Stomach (tissue), 19 donors: ENCODE measurements at places on chromosomes 3 and 15. TPM values are rescaled to one million over a fixed set of nuclear protein-coding genes. Genes with fewer than 3 reads are reported as not detected.
A peak's percentile ranks its signal among the peaks of the same experiment; 100 is the strongest.

DNA sequence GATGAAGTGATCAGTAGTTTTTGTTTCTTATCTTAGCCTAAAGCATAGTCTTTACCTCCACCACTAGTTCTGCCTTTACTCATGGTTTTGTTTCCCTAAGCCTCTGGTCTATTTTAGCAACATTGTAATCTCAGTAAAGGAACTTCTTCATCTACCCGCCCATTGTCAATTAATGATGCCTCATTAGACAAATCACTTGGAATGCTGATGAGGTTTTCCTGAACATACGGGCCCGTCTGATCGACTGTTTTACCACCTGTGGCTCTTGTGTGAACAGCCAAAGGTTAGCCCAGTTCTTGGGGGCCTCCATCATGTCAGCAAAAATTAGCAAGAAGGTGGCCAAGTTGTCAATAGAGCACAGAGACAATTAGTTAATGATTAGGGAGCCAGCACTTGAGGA lies 470.1 kb upstream of the ARRDC4 start:
- no peak for DNase-seq

GRCh38 chr3:60633644-60634043 lies 617.6 kb downstream of the FHIT start:
- DNase-seq: no peak

DNA sequence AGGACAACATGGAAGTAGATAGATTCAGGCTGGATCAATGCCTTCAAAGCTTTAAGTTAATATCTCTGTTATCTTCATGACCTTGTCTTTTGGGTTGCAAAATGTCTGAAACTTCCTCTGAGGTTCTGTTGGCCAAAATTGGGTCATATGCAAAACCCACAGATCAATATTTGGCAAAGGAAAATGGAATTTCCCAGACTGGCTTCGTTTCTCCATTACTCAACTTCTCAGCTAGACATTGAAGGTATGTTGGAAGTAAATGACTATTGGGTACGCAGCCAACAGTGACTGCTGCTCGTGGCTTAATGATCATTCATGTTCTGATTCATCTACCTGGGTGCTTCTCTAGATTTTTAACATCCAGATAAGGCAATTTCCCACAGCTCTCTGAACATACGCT lies 675.4 kb upstream of the SGO1 start:
- no peak for DNase-seq

The CPNE9 gene
- not detected for total RNA-seq

DNA sequence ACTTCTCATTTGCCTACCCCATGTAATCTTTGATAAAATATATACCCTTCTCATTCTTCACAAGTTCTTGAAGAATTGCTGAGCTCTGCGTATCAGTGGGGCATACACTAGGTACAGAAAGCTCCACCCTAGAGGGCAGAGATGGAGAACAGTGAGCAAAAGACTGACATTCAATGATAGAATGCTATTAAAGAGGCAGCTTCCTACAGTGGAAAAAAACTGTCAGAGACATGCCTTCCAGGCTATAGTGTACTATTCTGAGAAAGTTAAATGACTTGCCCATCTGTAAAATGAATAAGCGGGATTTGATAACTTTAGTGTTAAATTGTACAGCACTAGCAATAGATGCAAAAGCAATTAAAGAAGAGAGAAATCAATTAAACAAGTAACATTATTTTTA lies 172.8 kb downstream of the SUCNR1 start:
- DNase-seq: no peak

The CHRM5 gene
- total RNA-seq: not detected

The IRAK2 gene
- total RNA-seq: 0.45 TPM

The PDE8A gene
- 22.2 TPM for total RNA-seq

DNA sequence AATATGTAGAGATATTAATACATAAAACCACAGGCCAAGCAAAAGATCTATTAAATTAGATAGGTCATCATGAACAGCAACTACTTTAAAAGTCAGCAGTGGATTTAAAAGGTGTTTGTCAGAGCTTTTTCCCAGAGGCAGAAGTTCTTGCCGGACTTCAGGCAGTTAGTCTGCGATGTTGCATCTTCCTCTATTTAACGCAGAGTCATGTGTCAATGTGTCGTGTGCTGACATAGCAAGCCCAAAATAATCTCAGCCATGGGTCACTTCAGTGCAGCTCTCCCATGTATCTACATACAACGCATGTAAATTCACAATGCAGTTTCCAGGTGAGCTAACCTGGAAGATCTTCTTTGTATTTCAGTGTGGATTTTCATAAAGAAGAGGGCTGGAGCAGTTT lies 8.0 kb upstream of the TMEM212 start:
- no peak for DNase-seq

GRCh38 chr3:13594991-13595421 lies 46.1 kb downstream of the FBLN2 start:
- no peak for DNase-seq

The GOLGA8S gene
- 0.58 TPM for total RNA-seq

The LIPC gene
- 0.58 TPM for total RNA-seq

DNA sequence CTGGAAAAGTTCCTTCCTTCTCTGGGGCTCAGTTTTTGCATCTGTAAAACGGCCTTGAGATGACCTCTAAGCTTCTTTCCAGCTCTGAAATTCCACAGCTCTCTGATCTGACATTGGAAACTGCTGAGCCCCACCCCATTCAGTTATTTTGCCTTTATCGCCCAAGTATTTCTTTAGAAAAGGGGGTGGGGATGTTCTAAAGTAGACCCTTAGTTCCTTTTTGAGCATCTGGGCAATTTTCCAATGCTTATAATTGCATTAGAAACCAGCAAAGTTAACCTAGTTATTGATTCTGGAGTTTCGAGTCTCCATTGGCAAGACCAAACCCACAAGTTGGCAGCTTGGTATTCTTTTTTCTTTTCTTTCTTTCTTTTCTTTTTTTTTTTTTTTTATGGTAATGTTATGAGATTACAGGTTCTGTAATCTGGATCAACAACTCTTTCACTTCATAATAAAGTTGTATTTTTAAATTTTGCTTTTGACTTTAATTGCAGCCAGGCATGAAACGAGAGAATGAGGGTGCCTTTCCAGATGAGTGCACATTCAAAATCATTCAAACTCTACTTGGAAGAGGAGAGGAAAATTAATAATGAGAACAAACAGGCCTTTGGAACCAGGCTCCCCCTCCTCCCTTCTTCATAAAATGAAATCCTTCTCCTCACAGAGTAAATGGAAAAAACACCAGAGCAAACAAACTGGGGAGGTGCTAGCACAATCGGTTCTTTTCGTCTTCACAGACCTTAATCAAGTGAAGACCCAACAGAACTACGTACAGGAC lies 76.8 kb upstream of the LRIG1 start:
- no peak for DNase-seq

DNA sequence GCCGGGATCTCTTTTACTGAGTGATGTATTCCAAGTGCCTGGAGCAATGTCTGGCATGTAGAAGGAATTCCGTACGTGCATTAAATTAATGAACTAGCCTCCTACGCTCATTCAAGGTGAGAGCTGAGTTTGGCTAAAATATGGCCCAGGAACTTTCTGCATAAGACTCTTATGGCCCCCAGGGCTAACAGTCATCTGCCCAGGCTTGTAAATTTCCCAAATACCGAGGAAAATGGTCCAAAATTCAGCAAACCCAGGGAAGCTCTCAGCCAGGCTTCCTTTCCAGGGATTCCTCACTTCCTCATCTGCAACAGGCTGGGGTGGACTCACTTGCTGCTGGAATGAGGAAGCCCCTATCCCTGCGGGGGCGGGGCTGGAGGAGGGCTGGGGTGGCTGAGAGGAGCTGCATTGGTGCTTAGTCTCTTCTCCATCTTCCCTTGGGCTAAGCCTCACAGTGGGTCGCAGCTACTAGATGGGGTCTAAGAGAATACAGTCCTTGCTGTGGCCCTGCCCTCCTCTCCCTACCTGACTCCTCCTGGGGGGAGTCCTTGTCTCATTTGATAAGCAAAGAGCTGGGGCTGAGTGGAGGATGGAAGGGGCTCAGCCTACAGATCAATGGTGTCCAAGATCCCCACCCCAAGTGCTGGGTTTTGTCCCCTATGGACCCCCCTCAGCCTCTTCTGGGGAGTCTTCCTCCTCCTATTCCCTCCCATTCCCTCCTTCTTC lies 28.5 kb upstream of the APOD start:
- DNase-seq: peak; percentile 21

The GPR149 gene
- not detected for total RNA-seq

- DNase-seq: no peak
These were observed 175.0 kb downstream of the PDZRN3 start for GRCh38 chr3:73449774-73450173.

- DNase-seq: no peak
These were observed 82.1 kb downstream of the MYO1E start for GRCh38 chr15:59290295-59291212.

DNA sequence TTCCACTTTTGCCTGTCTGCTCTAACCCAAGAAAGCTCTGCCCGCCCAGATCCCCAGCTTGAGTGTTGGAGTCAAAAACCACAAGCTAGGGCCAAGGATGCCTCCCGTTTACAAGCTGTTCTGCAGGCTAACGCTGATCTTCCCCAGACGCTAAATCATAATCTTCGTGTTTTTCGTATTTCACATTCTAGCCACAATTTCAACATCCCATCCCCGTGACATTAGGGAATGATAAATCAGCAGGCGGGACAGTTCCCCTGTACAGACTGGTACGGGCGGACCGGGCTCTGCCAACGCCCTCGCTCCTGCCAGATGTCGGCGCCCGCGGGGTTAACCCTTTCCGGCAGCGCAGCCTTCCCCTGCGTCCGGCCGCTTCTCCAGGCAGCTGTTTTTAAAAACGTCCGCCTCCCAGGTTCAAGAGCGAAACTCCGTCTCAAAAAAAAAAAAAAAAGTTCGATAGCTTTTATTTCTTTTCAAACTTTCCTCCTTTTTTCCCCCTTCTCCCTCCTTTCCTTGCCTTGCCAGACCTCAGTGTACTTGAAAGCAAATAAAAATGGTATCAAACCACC lies 81.0 kb upstream of the BNC1 start:
- peak; percentile 65 for DNase-seq

GRCh38 chr3:25658836-25659235 lies 5.9 kb downstream of the TOP2B start:
- no peak for DNase-seq

DNA sequence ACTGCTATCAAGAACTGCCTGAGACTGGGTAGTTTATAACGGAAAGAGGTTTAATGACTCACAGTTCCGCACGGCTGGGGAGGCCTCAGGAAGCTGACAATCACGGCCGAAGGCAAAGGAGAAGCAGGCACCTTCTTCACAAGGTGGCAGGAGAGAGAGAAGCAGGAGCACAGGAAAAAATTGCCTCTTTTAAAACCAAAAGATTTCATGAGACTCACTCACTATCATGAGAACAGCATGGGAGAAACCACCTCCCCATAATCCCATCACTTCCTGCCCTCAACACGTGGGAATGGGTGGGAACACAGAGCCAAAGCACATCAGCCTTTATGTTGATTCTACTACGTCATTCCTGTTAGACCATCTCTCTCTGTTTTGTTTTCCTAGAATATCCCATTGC lies 650.9 kb upstream of the SEMA6D start:
- no peak for DNase-seq

The ZNF662 gene
- total RNA-seq: 3.8 TPM

The ATP2B2 gene
- total RNA-seq: not detected

- DNase-seq: no peak
These were observed 353.6 kb downstream of the SHQ1 start for GRCh38 chr3:72494626-72495025.

GRCh38 chr3:105137911-105138310 lies 228.8 kb upstream of the ALCAM start:
- no peak for DNase-seq

DNA sequence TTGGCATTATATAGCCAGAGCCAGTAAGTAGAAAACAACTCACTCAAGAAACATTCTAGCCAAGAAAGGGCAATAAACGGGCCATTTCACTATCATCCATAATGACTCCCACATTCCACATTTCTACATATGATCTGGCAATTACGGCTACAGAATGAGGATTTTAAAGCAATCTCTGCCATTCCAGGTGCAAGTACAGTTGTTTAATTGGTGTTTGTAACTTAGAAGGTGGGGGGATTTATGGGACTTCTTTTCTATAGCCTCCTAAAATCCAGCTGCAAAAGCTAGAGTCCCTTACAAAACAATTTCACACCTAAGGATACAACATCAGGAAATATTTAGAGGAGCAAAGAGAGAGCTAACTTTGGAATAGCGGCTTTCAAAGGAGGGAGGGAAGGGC lies 295.4 kb upstream of the RORA start:
- DNase-seq: no peak

DNA sequence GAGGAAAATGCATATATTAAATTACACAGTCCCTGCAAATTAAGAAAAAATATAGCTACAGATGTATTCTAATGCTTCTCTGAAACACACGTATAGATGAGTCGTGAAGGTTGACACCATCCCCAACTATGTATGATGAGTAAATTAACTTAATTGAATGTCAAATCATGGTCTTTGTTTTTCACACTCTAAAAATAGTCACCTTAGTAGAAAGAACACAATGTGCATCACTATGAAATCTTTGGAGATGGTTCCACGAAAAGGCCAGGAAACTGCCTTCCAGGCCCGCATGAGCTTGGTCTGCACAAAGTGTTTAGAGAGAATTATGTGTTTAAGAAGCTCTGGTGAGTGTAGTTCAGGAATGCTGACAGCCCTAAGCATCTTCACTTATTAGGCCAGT lies 313.4 kb upstream of the IL12A start:
- no peak for DNase-seq

The TM2D3 gene
- 20.4 TPM for total RNA-seq

GRCh38 chr3:89690646-89691045 lies 583.2 kb downstream of the EPHA3 start:
- DNase-seq: no peak

GRCh38 chr15:58770519-58770856 lies 614 bp upstream of the MINDY2 start:
- no peak for DNase-seq

The NEDD4 gene
- 10.1 TPM for total RNA-seq

DNA sequence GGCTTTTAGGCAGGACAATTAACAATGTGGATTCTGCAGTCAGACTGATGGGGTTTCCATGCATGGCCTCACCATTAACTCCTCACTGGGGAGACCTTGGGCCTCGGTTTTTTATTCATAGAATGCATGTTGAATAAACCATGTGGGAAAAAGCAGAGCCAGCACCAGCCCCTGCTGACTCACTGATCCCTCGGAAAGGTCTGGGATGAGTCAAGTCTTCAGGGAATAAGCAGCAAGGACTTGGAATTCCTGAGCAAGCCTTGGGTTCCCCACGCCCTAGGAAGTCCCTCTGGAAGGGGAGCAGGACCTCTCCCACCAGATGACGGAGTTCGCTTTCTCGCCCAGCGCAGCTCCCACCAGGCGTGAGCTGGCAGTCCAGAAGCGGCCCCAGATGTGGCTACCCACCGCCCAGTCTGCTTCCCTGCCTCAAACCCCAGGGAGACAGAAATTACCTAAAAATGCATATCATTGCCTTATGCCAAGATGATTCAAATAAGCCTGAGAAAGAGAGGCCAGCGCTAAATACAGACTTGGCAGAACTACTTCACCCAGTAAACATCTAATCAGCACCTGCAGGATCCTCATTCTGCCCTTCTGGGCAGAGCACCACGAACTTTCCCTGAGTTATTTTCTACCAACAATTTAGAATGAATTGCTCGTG lies 45.4 kb downstream of the BTD start:
- DNase-seq: no peak

The ZNF774 gene
- 0.58 TPM for total RNA-seq
